ENCODE measurements at places on chromosomes 16 and 17.

- DNase-seq = no peak
Measured at GRCh38 chr17:44795421-44795820, 34.7 kb downstream of the GJC1 start.

DNA sequence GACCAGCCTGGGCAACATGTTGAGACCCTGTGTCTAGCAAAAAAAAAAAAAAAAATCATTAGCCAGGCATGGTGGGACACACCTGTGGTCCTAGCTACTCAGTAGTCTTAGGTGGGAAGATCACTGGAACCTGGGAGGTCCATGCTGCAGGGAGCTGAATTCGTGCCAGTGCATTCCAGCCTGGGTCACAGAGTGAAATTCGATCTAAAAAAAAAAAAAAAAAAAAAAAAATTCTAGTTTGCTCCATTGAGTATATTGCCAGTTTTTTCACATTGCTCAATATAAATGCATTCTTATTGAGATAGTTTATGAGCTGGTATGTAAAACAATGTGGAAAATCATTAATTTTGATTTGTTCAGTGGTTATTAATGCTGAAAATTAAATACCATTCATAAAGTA is 52.0 kb downstream of the ABHD15 start:
- no peak for DNase-seq

GRCh38 chr16:16019488-16019887 is 70.1 kb downstream of the ABCC1 start:
- DNase-seq = no peak

DNA sequence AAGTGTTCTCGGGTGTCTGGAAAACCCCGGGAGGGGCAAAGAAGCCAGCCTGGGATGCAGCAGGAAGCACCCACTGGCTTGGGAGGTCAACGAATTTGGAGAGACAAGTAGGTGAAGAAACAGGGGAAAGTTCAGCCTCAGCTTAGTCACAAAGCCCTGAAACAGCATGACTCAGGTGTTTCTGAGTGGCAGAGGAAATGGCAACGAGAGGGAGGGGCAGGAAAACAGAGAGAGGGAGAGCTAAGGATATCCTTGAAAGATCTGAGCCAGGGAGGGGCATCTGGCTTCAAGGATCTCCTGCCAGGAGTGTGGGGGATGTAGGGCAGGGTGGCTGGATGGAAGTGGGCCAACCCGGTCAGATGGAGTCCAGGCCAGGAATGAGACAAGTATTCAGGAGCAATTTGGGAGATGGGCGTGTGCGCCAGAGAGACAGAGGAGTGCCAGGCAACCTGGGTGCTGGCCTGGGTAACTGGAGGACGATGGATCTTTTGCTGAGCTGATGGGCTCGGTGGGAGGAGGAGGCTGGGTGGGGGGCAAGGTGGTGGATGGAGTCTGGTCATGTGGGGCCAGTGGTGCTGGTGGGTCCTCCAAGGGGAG is 27.2 kb downstream of the ABCC3 start:
- peak; percentile 85 for DNase-seq

GRCh38 chr17:9894231-9894630 is 10.8 kb downstream of the RCVRN start:
- DNase-seq = no peak

- peak; percentile 76 for DNase-seq
Measured at GRCh38 chr17:75130632-75131277, 787 bp downstream of the NT5C start.

- DNase-seq = no peak
Measured at GRCh38 chr17:61063528-61063927, 336.1 kb upstream of the TBX2 start.

- no peak for DNase-seq
Measured at GRCh38 chr17:78641243-78641642, 64.0 kb upstream of the DNAH17 start.

DNA sequence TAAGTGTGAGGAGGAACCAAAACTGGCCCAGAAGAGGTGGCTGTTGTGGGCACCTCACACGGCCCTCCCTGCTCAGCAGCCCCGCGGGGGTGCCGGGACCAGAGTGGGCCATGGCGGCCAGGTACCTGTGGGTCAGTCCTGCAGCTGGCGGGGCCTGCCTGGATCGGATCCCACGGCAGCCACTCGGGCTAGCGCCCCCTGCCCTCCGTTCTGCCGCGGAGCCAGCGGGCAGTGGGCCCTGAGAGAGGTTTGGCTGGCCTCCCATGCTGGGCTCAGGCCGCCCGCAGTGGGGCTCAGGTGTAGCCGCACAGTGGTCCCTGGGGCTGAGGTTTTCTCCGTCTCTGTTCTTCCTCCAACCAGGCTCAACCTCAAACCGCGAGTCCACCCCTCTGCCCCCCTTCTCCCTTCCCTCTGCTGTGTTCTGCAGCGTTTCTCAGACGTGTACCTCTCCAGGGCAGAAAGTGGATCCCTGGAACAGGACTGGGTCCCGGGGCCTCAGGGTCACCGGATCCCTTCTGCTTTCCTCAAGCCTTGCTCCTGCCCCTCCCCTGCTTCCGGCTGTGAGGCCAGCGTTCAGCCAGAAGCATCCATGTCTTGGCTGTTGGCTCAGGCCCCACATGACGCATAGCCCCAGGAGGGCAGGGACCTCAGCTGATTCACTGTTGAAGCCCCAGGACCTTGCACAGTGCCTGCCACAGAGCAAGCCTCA is 28.6 kb upstream of the ITGA3 start:
- no peak for DNase-seq

- DNase-seq = peak; percentile 16
Measured at GRCh38 chr17:44284024-44284400, 16.1 kb upstream of the SLC4A1 start.

GRCh38 chr17:64399071-64399766 is 8.6 kb upstream of the PECAM1 start:
- DNase-seq = no peak

DNA sequence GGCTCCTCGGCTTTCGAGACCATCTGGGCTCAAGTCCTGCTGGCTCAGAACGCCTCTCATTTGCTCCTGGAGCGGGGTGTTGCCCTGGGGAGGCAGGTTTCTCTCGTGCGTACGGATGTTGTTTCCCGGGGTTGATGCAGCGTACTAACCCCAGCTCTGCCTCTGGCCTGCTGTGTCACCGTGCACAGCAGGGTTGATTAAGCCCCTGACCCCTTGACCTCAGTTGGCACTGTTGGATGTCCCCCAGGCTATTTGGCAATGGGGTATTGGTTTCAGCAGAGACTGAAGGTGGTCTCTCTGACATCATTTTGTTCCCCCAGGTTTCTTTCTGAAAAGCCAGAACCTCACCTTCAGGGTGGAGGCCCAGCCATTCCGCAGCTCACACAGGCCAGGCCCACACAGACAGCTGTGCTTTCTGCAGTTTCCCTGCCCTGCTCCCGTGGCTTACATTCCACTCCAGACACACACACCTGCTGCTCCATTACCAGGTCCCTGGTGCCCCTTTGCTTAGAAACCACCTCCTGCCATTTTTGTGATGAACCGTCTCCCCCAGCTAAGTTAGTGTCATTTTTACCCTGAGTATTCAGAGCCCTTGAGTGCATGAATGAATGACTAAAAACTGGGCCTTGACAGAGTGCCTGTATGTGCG is 233.5 kb downstream of the CCDC182 start:
- no peak for DNase-seq

DNA sequence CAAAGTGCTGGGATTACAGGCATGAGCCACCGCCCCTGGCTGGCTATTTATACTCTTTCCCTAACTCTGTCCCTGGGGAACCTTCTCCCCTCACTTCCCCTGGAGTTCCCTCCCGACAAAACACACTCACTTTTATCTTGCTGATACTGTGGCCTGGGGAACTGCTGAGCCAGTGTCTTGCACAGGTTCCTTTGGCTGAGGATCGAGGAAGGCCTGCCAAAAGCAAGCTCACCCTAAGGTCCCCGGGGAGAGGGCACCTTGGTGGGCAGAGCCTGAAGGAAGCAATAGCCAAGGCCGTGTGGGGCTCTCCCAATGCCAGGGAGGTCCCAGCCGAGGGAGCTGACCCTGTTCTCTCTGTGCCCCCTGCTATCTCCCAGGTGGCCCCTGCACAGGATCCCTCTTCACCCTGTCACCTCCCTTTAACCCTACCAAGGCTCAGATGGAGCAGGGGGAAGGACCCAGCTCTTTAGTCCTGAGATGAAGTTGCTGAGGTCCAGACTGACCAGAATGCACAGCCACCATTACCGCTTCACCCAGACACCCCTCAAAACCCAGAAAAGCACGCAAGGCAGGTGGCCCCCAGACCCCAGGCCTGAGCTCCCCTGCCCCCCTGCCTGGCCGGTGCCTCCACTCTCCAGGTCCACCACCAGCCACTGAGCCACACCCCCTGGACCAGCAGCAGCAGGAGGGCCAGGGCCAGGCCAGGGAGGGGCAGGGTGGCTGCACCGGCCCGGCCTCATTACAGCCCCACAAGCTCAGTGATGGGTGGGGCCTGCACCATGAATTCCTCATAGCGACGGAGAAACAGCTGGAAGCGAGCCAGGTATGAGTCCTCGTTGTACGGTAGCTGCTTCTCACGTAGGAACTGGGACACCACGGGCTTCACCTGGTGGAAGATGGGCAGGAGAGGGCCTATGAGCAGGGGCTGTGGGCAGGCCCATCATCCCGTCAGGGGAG is 5.1 kb upstream of the FDXR start:
- DNase-seq = no peak

DNA sequence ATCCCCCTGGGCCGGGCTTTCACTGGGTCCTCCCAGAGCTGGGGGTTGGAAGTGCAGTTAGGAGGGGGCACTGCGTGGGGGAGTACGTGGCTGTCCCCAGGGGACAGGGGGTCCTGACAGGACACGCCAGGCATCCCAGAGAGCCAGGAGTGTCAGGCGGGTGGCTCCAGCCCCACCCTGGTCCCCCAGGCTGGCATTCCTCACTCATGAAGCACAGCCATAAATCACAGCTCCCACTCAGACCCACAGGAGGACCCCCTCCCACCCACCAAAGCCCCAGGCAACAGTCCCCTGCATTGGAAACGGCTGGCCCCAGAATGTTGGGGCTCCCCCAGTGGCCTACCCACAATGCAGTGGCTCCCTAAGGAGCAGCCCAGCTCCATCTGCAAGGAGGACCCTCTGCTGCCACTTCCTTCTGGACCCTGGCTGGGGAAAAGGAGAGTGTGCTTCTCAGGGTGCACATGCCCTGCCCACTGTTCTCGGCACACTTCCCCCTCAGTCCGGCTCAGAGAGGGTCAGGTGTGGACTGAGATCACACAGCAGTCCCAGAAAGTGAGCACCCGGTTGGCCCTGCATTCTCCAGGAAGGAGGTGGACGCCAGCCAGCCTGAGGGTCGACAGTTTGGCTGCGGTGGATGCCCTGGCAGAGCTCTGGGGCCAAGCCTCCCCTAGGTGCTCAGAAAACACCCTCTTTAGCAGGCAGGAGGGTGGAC is 7.3 kb upstream of the FOXN1 start:
- DNase-seq = no peak

GRCh38 chr16:2008009-2008526 is 1.6 kb downstream of the ZNF598 start:
- DNase-seq = peak; percentile 74

DNA sequence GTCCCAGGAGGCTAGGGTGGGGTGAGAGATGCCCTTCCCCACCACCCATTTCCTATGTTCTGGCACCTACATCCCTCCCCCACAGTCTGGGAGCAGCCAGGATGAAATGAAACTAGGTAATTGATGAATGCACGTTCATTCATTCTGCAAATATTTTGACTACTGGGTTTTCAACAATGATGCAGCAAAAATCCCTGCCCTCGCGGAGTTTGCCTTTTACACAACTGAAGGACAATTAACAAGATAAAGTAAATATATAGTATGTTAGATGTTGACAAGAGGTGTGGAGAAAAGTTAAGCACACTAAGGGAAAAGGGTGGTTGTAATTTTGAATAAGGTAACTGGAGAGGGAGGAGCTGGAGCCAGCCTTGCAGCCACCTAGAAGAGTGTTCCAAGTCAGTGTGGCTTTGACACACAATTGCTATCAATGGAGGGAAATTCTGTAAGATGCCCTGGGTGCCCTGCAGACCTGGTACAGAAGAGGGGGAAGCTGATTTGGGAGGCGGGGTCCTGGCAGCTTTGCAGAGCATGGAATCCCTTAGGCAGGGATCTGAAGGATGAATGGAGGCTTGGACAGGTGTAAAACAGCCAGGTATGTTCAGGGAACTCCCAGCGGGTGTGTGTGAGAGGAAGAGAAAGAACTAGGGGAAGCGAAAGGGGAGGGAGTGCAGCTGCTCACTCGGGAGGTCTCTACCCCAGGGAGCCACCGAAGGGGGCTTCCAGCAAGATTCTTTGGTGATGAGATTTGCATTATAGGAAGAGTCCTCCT is 2.5 kb downstream of the TMEM92 start:
- peak; percentile 26 for DNase-seq

DNA sequence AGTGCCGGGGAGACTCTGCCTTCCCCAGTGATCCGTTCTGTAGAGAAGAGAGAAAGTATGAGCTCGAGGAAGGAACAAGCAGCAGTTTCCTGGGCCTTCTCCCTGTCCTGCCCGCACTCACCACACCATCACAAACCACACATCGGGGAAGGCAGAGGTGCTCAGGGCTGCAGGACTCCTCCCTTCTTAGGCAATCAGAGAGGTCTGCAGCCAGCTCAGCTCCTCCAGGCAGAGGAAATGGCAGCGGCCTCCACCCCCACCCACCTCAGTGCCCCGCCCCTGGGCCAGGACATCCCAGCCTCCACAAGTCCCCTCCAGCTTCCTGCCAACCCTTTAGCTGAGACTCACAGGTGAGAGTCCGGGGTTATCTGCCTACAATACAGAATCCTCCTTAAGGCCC is 2.0 kb downstream of the ZNF319 start:
- no peak for DNase-seq

GRCh38 chr17:18860161-18860972 is 2.4 kb downstream of the PRPSAP2 start:
- no peak for DNase-seq

GRCh38 chr17:30296499-30297080 is 4.8 kb upstream of the BLMH start:
- no peak for DNase-seq

DNA sequence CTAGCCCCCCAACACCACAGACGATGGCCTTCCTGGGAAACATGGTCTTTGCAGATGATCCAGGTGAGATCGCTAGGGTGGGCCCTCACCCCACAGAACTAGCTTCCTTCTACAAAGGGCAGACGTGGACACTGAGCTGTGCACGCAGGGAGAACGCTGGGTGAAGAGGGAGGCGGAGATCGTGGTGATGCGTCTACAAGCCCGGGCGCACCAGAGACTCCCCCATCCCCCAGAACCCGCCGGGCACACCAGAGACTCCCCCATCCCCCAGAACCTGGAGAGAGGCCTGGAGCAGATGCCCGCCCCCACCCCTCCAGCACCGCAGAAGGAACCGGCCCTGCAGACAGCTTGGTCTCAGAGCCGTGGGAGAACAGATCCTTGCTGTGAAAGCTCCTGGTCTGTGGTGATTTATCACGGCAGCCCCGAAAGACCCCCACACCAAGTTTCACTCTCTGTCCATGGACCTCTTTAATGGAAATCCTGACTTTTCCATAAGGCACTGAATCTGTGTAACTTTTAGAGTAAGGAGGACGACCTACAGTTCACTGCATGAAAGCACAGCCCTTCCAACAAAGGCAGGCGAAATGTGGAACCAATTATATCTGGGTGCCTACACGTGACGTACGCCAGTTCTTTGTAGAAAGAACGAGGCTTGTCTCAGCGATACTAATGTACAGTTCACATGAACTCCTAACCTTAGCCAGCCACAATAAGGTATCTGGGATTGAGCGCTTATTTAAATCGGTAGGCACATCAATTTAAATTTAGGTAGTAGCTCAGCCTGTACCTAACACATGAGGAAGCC is 88.5 kb downstream of the ANKRD11 start:
- no peak for DNase-seq
